ENCODE measurements at places on chromosomes 3 and 15. TPM values are rescaled to one million over a fixed set of nuclear protein-coding genes. Genes with fewer than 3 reads are reported as not detected.

The SMAD6 gene
- 0.41 TPM for total RNA-seq

GRCh38 chr3:102398176-102398575 is 36.6 kb upstream of the ZPLD1 start:
- H3K27me3 ChIP-seq, result peaks cover 22% of the 10 kb centered on the region
- no peaks in the 10 kb centered on the region for H3K4me1 ChIP-seq
- no peak for DNase-seq
- no peaks in the 10 kb centered on the region for H3K36me3 ChIP-seq

DNA sequence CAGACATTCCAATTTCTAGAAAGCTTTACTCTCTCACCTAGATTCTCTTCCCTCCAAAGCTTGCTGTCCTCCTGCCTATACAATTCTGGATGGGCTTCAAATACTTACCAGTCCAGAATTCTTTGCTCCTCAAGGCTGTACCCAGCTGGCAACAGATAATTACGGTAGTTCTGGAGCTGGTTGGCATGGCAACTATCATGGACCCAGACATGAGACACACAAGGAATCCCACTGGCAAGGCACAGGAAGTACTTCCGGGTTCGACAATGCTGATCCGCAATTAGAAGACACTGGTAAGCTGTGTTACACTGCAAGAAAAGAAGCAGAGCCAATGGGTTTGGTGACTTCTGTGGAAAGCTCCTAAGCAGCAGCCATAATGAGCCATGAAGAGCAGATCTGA is 37.9 kb downstream of the TUBGCP4 start:
- H3K27me3 ChIP-seq, result no peaks in the 10 kb centered on the region
- peaks cover 40% of the 10 kb centered on the region for H3K36me3 ChIP-seq
- no peaks in the 10 kb centered on the region for H3K4me1 ChIP-seq
- no peak overlapping the region for H3K27ac ChIP-seq

The RARRES1 gene
- total RNA-seq, result not detected

- H3K27me3 ChIP-seq, result no peaks in the 10 kb centered on the region
- H3K4me3 ChIP-seq, result peak overlapping the region; percentile 78
- H3K4me1 ChIP-seq, result peaks cover 20% of the 10 kb centered on the region
- peaks cover 1% of the 10 kb centered on the region for H3K36me3 ChIP-seq
- H3K27ac ChIP-seq, result peak overlapping the region; percentile 90
Observed at GRCh38 chr15:52180196-52180835, 10.9 kb downstream of the GNB5 start.

DNA sequence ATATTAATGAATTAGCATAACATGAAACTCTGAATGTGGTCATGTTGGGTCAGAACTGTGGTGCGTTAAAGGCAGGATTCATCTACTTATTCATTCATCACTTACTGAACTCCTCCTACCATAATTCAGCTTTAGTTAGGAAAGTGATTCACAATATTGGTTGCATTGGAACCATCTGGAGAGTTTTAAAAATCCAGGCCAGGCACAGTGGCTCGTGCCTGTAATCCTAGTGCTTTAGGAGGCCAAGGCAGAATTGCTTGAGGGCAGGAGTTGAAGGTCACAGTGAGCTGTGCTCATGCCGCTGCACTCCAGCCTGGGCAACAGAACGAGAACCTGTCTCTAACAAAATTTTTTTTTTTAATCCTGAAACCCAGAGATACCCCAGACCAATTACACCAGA is 44.2 kb upstream of the ATG7 start:
- DNase-seq, result no peak
- H3K4me1 ChIP-seq, result peaks cover 16% of the 10 kb centered on the region
- H3K4me3 ChIP-seq, result no peak overlapping the region
- H3K27ac ChIP-seq, result no peak overlapping the region
- H3K27me3 ChIP-seq, result peaks cover 4% of the 10 kb centered on the region

DNA sequence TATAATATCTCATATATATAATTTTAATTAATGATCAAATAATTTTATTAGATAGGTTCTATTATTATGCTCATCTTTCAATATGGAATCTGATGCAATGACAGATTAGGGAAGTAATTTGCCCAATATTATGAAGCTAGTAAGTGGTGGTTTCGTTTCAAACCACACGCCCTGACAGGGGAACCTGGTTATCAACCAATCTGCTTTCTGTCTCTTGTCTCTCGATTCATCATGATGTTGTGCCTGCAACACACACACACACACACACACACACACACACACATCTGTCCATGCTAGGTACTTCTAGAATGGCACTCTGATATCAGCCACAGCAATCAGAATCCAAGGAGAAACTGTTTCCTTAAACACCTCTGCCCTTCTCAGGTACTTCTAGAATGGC is 128.4 kb downstream of the ZBBX start:
- no peaks in the 10 kb centered on the region for H3K27me3 ChIP-seq
- no peak overlapping the region for H3K4me3 ChIP-seq
- no peaks in the 10 kb centered on the region for H3K4me1 ChIP-seq

DNA sequence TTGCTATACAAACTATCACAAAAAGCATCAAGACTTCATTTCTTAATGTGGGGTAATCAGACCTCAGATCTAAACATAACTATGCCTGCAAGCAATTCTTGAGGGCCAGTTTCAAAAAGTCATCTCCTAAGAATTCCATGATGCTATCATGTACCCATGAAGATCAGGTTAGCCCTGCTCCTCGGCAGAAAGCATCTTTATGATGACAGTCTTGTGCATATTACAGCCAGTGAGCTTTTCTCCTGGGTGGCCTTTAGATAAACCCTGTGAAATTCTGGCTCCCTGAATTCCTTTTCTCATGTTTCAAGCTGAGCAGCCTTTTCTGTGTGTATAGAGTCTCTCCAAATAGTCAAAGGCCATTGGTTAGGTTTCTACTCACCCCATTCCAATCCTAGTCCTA is 201.9 kb upstream of the MCTP2 start:
- H3K27me3 ChIP-seq, result peaks cover 14% of the 10 kb centered on the region
- DNase-seq, result no peak
- no peak overlapping the region for H3K27ac ChIP-seq
- no peaks in the 10 kb centered on the region for H3K36me3 ChIP-seq

DNA sequence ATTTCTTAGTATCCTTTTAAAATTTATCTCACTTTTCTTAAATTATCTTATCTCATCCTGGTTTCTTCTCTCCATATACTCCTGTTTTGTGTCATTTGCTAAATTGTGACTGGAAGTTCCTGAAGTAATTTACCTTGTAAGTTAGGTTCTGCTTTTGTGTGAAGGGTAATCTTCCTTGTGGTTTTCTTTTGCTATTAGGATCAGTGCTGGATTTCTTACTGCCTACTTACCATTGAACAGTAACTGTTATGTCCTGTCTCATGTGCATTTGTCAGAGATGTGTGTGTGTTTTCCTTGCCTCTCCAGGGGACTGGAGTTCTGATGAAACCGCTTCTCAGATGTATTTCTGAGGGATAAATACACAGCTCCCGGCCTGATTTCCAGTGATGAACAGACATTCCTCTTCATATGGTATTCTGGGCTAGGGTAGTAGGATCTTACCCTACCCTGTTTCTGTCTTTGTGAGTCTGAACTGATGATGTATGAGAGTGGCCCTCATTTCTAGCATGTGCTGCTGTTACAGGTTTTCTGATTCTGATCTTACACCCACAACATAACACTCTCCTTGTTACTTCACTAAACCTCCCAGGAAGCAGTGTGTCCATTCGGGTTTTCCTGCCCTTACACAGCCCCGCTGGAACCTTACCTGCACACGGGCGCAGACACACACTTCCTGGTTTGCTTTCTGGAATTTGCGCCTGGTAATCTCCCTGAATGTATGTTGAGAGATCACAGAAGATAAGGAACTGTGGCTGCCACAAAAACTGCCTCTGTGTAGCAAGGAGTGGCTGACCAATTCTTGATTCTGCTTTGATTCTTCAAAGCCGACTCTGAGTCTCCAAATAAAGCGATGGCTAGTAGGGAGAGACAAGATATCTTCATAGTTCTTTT is 14.7 kb downstream of the PAK2 start:
- peaks cover 65% of the 10 kb centered on the region for H3K36me3 ChIP-seq
- H3K27me3 ChIP-seq, result no peaks in the 10 kb centered on the region
- no peak for DNase-seq
- peaks cover 56% of the 10 kb centered on the region for H3K4me1 ChIP-seq
- H3K27ac ChIP-seq, result peak overlapping the region; percentile 50
- no peak overlapping the region for H3K4me3 ChIP-seq

The ISLR2 gene
- not detected for total RNA-seq

The DTX3L gene
- 25.9 TPM for total RNA-seq

The PRR20G gene
- total RNA-seq, result not detected

The RAB27A gene
- 125 TPM for total RNA-seq

DNA sequence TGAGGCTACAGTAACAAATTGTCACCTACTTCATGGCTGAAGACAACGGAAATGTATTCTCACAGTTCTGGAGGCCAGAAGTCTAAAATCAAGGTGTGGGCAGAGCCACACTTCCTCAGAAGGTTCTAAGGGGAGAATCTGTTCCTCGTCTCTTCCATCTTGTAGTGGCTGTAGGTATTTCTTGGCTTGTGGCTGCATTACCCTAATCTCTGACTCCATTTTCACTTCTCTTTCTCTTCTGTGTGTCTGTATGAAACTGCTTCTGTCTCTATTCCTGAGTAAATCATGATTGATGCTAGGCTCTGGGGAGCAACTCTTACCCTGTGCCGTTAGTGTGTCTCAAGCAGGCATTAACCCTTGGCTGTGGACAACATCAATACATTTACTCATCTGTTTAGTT is 164.7 kb downstream of the SQOR start:
- DNase-seq, result no peak
- H3K4me3 ChIP-seq, result no peak overlapping the region
- no peak overlapping the region for H3K27ac ChIP-seq
